ENCODE measurements at places on chromosomes 3 and 15.

DNA sequence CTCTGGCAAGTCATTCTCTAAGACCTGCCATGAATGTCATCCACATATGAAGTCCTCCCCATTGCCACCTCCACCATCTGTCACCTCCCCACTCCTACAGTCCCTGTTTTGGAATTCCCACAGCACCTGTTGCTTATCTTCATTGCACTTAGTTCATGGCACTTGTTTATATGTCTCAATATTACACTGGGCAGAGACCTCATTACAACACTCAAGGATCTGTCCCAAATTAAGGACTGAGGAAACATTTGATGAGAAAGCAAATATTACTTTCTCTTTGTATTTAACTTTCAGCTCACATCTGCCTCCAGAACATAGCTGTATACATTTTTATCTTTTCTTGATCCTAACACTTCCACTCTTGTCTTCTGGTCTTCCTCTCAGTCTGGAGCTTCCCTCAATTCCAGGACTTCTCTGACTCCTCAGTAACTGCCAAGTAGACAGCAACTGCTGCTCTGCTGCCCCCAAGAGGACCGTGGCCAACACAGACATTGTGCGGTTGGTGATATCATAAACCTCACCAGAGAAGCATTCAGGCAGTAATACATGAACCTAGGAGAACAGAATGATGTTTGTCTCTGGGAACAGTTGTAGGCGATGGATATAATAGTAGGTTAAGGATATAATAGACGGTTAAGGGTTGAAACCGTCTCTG is 45.0 kb upstream of the FGF12 start:
- DNase-seq, result peak; percentile 81

GRCh38 chr3:156535798-156536197 is 19.1 kb downstream of the SSR3 start:
- DNase-seq, result no peak

DNA sequence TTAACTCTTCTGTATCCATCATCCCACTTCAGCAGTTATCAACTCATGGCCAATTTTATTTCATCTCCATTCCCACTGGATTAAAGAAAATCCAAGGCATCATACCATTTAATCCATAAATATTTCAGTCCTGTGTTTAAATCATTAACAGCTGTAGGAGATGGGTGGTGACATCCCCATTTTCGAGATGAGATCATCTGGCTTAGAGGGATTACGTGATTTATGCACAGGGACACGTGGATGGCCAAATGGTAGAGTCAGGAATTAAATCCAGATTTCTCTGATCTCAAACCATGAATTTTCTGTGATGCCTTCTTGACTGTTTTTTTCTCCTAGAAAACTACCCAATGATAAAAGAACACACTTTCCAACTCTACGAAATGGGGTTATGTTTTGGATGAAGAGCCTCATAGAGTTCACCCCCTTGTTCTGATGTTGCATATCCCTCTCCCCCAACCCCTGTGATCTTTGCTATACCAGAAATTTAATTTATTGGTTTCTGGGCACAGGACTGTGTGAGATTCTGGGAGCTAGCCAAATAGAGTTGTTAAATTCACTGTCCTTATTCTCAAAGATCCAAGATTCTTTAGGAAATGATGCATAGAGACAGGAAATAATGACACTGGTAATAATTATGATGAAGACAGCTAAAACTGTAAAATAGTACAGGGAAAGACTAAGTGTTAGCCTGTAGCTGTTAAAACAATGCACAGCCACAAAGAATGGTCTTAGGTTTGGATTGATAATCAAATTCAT is 7.4 kb downstream of the ZNF589 start:
- DNase-seq, result no peak

- DNase-seq, result no peak
These were observed 11.7 kb downstream of the TPRA1 start for GRCh38 chr3:127578802-127579201.

- DNase-seq, result peak; percentile 65
These were observed 57.5 kb upstream of the EPHB1 start for GRCh38 chr3:134737516-134737915.

GRCh38 chr15:84151205-84151931 is 84.2 kb upstream of the GOLGA6L4 start:
- peak; percentile 19 for DNase-seq

- DNase-seq, result peak; percentile 35
These were observed 15.1 kb downstream of the PLSCR5 start for GRCh38 chr3:146589899-146590508.

- peak; percentile 97 for DNase-seq
These were observed 5.5 kb downstream of the CPNE4 start for GRCh38 chr3:132029182-132029902.

GRCh38 chr15:66934868-66935520 is 130.4 kb upstream of the SMAD3 start:
- DNase-seq, result no peak

- peak; percentile 45 for DNase-seq
These were observed 33.8 kb downstream of the DNASE1L3 start for GRCh38 chr3:58176827-58177489.

GRCh38 chr3:132083159-132083558 is 48.3 kb upstream of the CPNE4 start:
- DNase-seq, result no peak

DNA sequence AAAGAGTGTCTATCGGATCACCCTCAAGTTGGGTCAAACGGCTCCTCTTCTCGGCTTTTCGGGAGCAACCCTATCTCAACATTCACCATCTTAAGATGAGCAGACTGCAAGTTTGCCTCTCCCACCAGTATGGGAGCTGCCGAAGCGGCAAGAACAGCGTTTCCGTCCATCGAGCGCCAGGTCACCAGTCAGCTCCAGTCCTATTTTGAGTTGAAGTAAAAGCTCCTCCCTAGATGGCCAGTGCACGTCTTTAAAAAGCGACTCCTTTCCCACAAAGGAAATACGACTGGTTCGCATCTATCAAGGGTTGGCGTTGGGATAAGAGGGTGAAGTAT is 369 bp upstream of the U2SURP start:
- DNase-seq, result no peak

- peak; percentile 29 for DNase-seq
These were observed 52.6 kb upstream of the ULK4 start for GRCh38 chr3:42014458-42014920.

- DNase-seq, result no peak
These were observed 50.1 kb upstream of the KBTBD8 start for GRCh38 chr3:66948041-66948440.

GRCh38 chr3:114686621-114687020 is 392.8 kb downstream of the TIGIT start:
- DNase-seq, result no peak

DNA sequence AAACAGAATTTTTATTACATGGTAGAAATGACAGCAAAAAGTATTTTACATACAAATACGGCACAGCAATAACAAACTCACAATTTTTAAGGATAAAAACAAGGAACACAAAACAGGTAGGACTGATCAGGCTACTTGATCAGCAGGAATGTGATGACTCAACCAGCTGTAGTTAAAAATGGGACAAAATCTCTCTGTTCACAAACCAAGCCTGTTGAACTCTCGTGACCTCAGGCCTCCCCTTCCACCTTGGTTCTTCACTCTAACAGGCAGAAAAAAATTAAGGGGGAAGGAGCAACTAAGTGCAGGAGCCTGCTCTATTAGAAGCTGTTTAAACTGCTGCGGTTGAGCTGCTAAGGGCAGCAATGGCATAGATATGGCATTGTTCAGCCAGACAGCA is 18.7 kb downstream of the FBXL22 start:
- peak; percentile 4 for DNase-seq

DNA sequence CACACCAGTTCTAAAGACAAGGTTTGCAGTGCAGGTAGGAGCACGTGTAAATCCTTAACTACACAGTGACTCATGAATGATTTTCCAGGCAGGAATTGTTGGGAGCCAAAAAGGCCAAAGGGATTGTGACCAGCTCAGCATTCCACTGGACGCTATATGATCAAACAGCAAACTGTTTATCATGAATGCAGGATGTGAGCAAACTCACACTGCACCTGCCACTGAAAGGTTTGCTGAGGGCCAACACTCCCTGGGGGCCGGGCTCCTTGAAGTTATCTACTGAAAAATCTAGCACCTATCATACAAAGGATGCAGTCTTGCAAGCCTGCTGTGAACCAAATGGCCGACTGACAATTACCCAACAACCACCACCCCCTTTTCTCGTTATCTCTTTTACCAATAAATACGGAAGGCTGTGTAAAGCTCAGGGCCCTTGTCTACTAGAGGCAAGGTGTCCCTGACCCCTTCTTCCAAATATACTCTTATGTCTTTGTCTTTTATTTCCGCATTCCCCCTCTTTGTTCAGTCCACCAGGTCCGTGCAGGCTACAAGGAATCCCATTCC is 11.5 kb upstream of the DNASE1L3 start:
- peak; percentile 91 for DNase-seq

DNA sequence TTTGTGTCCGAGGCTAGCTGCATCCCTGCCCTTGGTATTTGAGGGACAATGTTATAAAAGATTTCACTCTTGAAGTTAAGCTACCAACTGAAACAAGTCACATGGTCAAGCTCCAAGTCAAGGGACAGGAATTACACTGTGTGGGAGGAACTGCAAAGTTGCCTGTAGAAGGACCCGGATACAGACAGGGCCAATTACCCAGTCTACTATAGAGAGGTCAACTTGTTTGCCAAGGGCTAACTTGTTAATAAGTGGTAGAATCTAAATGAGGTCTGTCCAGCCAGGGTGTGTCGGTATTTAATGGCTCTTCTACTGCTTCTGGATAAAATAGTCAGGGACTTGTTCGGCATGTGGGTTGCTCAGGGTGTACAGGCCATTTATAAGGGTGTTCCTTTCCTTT is 55.7 kb downstream of the PTPRG start:
- DNase-seq, result no peak

DNA sequence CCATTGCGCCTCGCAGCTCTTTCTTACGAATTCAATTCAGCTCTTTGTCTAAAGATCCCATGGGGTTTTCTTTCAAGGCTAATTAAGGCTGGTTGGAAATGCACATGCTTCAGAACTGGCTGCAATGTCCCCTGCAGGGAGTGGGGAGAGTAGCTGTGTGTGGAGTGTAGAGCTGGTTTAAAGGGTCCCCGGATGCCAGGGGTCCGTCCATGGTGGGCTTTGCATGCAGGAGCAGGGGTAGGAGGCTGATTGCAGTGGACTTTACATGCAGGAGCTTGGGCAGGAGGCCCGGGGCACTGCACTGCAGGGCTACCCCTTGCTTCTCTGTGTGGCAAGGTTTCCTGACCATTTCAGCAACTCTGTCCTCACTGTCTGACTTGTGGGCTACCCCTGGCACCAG is 261.6 kb upstream of the LYSMD4 start:
- DNase-seq, result peak; percentile 71

DNA sequence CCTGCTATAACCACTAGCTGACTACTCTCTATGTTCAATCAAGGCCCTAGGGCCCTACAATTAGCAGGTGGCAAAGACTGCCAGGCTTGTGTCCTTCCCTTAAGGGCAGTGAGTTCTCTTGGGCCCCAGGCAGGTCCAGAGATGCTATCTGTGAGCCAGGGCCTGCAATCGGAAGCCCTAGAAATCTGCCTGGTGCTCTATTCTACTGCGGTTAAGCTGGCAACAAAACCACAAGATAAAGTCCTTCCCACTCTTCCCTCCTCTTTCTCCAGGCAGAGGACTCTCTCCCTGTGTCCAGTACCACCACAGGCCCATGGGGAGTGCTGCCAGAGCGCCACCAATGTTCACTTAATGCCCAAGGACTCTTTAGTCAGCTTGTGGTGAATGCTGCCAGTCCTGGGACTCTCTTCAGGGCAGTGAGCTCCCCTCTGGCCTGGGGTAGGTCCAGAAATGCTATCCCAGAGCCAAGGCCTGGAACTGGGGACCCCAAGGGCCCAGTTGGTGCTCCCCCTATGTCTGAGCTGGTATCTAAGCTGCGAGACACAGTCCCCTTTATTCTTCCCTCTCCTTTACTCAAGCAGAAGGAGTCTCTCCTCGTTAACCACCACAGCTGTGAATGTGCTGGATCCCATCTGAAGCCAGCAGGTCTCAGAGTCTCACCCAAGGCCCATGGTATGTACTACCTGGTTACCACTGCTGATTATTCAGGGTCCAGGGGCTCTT is 34.7 kb downstream of the XXYLT1 start:
- no peak for DNase-seq

DNA sequence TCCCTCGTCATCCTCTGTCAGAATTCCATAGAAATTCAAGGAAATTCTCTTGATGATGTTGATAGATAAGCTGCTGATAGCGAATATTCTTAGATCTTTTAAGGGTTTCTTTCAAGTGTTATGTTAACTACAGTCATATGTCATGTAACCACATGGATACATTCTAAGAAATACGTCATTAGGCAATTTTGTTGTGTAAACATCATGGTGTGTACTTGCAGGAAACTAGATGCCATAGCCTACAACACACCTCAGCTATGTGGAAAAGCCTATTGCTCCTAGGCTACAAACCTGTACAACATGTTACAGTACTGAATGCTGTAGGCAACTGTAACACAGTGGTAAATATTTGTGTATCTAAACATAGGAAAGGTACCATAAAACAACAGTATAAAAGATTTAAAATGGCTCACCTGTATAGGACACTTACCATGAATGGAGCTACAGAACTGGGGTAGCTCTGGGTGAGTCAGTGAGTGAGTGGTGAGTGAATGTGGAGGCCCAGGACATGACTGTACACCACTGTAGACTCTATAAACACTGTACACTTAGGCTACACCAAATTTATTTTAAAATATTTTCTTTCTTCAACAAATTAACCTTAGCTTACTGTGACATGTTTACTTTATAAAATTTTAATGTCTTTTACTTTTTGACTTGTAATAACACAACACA is 34.6 kb downstream of the GLDN start:
- no peak for DNase-seq

All from mesendoderm (in vitro differentiated cells).